ENCODE measurements at places on chromosomes 11 and 22.

- no peak for DNase-seq
Observed at GRCh38 chr22:30838111-30838510, 130.5 kb downstream of the MORC2 start.

GRCh38 chr22:26314171-26314570 lies 114.9 kb upstream of the ASPHD2 start:
- DNase-seq = no peak

DNA sequence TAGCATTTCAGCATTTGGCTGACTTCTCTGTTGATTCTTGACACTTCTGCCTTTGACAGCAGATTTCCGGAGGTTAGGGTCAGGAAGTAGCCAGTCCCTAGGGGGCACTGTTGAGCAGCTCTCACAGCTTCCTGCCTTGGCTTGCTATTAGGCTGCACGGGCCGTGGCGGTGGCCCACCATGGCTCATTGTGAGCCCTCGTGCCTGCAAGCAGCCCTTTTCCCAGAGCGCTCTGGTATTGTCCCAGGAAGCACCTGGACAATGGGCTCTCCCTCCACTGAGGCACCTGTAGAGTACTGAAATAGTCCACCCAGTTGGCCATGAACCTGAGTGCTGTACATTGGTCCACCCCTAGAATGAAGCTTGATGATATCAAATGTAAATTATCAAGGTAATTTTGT lies 100.2 kb upstream of the GAL start:
- no peak for DNase-seq

DNA sequence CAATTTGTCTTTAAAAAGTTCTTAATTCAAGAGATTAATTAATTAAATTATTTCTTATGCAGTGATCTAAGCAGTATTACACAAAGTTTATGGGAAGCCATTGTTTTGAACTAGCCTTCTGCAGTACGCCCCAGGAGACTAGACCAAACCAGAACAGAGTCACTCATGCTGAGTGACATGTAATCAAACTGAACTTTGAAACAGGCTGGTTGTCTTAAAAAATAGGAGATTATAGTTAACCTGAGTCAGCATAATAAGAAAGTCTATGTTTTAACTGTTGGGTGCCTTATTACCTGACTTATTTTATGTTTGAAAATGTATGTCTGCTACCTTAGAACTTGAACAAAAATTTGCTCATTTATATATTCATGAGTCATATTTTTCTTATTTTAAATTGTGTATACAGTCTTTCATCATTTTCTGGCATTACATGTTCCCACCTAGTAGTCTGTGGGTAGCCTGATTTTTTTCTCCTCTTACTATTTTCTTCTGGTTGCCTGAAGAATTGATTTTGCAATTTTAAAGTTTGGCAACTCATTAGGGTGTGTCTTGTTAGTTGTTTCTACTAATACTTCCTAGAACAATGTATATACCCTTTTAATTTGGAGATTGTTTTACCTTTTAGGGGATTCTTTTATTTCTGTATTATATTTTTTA lies 161.4 kb downstream of the AASDHPPT start:
- DNase-seq = no peak

- DNase-seq = no peak
Observed at GRCh38 chr11:34266090-34266912, 91.5 kb downstream of the ABTB2 start.

GRCh38 chr11:46694607-46695006 lies 5.8 kb downstream of the ARHGAP1 start:
- no peak for DNase-seq

GRCh38 chr11:35610631-35611030 lies 7.6 kb upstream of the FJX1 start:
- no peak for DNase-seq

- no peak for DNase-seq
Observed at GRCh38 chr22:44382116-44383038, 69.6 kb upstream of the SHISAL1 start.

DNA sequence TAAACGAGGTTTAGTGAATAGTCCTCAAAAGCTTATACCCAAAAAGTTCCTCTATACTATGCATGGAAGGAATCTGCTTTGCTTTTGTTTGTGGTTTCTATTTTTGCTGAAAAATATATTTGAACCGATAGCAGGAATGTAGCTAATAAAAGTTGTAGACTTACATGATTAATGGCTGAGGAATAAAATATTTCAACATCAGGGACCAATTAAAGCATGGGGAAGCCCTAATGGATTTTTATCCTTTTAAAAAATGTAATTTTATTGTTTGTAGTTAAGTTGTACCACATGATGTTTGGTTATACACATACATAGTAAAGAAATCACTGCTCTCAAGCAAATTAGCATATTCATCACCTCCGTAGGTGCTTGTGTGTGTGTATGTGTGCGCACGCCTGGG lies 295.3 kb upstream of the CNTN5 start:
- no peak for DNase-seq

- no peak for DNase-seq
Observed at GRCh38 chr11:112593440-112593839, 332.8 kb upstream of the PLET1 start.

GRCh38 chr11:72430741-72431570 lies 3.4 kb downstream of the CLPB start:
- peak; percentile 81 for DNase-seq

GRCh38 chr11:8793114-8793777 lies 110.7 kb downstream of the RPL27A start:
- DNase-seq = no peak

- DNase-seq = no peak
Observed at GRCh38 chr11:538431-539051, 1.2 kb downstream of the LRRC56 start.

DNA sequence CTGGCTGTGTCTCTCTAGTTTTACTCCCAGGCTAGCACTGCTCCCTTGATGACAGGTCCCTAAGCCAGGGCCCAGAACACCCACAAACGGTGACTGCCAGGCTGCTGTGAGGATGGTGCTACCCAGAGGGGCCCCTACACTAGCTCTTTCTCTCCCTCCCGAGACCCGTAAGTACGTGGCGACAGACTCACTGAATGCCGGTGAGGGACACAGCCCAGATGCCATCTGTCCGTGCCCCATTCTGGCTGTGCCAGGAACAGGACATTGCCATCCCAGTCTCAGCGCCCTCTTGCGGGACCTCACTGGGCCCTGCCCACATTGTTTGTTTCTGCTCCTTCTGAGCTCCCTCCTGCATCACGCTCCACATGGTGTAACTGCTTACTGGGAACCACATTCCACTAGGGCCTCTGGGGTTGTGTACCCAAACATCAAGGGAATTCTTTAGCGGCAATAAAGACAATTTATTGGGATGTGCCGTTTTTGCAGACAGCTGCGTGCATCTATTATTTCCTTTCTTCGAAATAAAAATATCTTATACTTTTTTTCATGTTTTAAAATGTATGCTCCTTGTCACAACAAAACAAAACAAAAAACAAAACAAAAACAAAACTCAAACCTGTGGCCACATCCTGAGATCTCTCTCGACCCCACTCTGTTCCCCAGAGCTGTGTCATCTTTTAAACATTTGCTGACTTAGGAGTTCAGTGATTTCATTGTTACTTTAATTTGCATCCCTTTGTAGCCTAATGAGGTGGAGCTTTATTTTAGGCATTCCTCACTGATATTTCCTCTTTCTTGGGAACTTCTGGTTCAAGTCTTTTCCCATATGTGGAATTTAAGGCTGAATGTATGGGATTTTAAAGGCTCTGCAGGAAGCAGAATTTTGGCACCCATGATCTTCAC lies 4.4 kb upstream of the TPCN2 start:
- DNase-seq = peak; percentile 82

GRCh38 chr22:40519284-40519947 lies 117.1 kb downstream of the MRTFA start:
- no peak for DNase-seq

DNA sequence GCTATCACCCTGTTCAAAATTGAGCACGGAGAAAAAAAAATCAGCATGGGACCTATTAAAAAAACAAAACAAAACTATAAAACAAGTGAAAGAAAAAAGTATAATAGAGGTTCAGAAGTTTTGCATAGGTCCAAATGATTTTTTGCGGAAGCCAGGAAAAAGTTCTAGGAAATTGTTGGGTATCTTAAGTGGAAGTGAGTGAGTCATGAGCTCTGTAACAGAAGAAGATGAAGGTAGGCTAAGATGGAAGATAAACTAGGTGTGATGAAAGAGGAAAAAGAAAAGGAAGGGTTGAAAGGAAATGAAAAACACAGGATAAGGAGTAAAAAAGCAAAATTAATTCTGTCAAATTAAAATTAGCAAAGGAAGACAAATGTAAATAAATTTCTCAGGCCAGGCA lies 27.8 kb downstream of the SDHD start:
- no peak for DNase-seq

DNA sequence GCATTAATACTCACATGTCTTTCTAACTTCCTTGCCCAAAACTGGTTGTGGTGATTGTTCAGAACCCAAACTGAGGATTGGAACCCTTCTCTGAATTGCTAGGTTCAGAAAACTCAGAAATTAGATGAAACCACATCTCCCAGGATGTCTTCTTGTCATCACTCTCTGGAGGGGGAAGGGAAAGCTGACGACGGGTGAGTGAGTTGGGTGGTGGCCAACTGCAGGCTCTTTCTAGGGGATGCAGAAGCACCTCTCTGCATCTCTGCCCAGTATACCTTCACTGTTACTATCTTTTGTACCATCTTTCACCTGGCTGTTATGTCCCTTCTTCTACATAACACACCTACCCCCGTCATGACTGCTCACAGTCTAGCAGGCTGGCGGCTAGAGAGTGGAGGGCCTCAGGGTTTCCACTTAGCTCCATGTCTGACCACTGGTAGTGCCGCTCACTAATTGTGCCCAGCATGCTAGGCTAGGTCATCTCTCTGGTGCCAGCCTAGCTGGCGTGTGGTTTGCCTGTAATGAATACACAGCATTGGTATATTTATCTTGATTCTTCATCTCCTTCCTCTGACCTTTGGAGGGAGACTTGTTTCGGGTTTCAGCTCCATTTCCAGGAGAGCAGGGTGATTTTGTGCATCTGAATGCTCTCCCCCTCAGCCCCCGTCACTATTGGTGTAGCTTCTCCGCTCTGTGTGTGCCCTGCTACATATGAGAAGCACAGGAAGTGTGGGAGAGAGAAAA lies 7.3 kb downstream of the GRAMD1B start:
- no peak for DNase-seq

DNA sequence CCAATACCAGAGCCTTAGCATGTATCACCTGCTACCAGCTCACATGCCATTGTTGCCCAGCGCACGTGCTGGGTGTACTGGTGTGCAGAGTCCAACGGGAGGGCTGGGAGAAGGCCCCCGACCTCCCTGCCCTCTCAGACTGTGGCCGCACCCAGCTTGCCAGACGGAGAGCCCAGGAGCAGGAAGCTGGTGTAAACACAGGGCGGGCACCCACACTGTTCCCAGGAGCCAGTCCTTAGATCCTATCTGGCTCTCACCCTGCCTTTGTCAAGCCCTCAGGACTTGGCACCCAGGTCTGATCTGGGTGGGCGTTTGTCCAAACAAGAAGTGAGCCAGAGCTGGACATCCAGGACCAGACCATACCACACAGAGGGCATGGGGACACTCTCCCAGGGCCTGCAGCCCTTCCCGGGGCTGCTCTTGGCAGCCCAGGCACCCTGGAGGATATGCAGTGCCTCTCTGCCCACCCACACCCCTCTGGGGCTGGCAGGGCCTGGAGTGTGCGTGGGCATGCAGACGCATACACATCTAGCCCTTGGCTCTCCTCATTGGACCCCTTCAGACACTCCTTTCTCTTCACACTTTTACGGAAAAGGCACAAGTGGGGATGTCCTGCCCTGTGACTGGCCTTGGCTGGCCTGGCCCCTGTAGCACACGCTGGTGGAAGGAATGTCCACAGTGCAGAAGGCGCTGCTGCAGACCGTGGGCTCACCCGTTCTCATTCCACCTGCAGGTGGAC lies 19.9 kb upstream of the CLDN5 start:
- no peak for DNase-seq

- no peak for DNase-seq
Observed at GRCh38 chr22:39362271-39362670, 12.5 kb downstream of the SYNGR1 start.

- no peak for DNase-seq
Observed at GRCh38 chr11:12693094-12693478, 18.9 kb downstream of the TEAD1 start.

DNA sequence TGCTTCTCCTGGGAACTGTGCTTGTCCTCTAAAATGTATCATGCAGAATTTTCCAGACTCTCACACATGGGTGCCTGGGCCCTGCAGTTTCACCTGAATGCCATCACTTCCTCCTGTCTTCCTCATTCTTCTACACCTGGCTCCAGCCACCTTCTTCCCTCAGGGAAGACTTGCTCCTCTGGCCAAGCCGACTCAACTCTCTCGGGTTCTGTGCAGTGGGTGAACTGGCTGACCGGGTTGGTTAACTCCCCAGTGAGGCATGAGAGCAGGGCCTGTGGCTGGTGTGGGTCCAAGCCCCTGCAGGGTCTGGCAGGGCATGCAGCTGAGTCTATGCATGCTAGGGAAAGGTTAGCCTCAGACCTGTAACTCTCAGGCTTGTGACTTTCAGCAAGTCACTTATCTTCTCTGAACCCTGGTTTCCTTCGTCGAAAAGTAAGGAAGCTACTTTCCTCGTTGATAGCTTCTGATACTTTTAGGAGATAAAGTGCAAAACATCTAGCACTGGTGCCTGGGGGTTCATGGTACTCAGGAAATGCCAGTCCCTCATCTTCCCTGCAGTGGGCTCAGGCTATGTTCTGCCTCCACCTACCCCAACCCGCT lies 11.9 kb downstream of the CD82 start:
- DNase-seq = no peak
